Esophagus squamous epithelium (tissue), 5 donors: ENCODE measurements at places on chromosomes 16 and 17.

DNA sequence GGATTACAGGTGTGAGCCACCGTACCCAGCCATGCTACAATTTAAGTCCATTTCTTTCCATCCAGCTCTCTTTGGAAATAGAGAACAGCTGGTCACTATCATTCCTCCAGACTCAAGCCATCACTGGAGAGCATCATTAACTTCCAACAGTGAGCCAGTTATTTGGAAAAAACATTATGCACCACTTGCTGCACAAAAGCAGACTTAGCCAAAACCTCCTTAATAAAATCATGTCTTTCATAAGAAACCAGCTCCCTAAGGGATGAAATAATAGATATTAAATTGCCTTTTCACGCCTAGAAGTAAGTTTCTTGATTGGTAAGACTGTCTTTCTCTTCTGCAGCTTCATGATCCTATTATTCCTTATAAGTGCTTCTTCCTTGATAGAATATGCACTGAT is 17.9 kb downstream of the SLC39A11 start:
- no peak for DNase-seq

DNA sequence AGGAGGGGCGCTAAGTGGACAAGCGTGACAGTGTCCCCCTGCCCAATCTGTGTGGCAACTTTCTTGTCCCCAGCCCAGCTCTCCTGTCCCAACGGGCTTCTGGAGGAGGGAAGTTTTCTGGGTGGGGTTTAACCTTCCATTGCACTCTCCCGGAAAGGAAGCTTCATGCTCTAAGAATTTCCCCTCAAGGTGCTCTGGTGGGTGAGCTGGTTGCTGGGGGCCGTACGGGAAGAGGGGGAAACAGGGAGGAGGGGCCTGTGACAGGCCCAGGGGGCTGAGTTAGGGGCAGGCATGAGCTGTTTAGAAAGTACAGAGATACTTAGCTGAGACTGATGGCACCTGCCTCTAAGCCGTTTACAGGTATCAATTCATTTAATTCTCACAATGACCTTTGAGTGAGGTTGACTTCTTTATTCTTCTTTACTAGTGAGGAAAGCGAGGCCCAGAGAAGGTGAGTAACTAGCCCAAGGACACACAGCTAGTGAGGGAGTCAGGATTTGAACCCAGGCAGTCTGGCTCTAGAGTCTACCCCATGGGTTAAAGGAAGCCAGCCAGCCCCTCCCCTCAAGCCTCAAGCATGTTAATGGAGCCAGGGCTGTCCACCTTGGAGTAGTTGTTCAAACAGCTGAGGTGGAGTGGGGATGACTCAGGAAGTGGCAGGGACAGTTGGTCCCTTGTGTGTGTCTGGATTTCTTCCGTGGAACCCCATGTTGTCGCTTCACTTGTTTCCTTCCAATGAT is 18.9 kb downstream of the ADGRG1 start:
- no peak for DNase-seq

- no peak for DNase-seq
These were observed 41.8 kb upstream of the SEC14L1 start for GRCh38 chr17:77098884-77099545.

GRCh38 chr17:17681187-17681743 is at the start of gene RAI1:
Gene RAI1 (plus strand): TSS chr17:17681458. CDS start chr17:17792949, 111,491 bp downstream.
- no peak for DNase-seq

DNA sequence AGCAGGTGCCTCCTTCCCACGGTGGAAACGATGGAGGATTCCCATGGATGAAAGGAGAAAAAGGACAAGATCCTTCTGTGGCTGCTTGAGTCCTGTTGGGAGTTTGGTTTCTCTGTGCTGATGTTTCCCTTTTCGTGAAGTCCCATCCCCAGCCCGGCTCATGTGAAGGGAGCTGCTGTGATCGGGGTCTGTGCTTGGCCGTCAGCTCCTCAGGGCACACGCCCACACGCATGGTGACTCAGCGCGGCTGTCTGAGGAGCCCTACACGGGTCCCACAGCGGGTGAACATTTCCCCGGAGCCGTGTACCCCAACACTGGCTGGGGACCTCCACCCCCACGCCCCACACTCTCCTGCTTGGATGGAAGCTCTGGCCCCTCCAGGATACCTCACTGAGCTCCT is 44.5 kb upstream of the SSTR5 start:
- no peak for DNase-seq

GRCh38 chr16:10065019-10065418 is 117.2 kb downstream of the GRIN2A start:
- DNase-seq: no peak

GRCh38 chr17:29433541-29433940 is 43.4 kb downstream of the TAOK1 start:
- no peak for DNase-seq

- DNase-seq: no peak
These were observed 87.8 kb upstream of the NLRP1 start for GRCh38 chr17:5672141-5672540.

DNA sequence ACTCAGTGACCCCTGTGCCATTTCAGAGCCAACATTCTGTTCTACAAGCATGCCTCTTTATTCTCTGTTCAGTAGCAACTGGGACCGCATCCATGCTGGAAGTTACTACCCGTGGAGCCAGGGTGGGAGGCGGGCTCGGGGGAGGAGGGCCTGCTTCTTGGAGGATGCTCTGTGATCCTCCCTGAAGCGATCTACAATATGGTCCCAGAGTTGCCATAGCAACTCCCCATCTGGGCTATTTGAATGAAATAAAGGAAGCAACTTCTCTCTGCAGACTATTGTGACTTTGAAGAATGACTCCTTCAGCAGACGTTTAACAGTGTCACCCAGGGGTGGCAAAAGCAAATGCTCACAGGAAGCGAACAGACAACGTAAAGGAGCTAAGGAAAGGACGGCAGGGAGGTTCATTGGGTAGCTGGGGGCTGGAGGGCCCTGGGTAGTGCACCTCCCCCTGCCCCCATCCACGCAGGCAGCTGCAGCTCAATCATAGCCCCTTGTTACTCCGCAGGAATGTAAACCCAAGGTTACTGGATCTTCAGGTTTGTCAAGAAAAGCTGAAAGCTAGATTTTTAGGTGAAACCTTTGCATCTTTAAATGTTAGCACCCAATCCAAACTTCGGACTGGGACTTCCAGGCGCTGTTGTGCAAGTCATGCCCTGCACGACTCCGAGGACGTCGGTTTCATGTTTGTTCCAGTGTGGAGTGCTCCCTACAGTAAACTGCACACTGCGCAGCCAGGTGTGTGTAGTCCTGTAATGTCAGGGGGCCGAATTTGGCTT is 51.1 kb upstream of the MEAK7 start:
- no peak for DNase-seq

GRCh38 chr16:90019543-90020259 is 445 bp upstream of the DBNDD1 start:
- DNase-seq: no peak

DNA sequence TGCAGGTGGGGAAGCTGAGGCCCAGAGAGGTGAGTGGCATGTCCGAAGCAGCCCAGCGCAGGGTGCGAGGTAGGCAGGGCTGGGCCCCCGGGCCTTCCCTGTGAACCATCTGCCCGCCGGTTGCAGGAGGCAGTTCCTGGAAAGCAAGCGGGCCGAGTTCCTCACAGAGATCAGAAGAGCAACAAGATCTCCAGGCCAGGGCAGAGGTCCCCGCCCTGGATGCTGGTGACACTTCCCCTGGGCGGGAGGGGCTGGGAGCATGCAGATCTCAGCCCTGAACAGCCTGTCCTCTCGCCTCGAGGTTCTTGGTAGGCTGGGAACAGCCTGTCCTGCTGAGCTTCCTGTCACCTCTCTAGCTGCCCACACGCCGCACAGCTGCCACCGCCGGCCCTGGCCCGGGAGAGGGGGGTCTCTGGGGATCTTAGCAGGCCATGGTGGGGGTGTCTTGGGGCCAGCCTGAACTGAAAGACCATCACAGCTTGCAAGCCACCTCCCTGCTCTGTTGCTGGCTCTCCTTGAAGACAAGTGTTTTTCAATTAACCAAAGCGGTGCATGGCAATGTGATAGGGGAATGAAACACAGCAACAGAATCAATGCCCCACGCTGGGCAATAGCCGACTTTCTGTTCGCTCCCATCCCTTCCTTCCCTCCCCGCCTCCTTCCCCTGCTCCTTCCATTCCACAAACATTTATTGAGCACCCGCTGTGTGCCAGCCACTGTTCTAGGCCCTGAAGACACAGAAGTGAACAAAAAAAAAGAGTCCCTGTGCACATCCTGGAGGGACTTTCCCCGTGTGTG is 31.7 kb downstream of the SOCS1 start:
- DNase-seq: peak; percentile 47

GRCh38 chr16:47129755-47130435 is 13.8 kb downstream of the NETO2 start:
- no peak for DNase-seq

DNA sequence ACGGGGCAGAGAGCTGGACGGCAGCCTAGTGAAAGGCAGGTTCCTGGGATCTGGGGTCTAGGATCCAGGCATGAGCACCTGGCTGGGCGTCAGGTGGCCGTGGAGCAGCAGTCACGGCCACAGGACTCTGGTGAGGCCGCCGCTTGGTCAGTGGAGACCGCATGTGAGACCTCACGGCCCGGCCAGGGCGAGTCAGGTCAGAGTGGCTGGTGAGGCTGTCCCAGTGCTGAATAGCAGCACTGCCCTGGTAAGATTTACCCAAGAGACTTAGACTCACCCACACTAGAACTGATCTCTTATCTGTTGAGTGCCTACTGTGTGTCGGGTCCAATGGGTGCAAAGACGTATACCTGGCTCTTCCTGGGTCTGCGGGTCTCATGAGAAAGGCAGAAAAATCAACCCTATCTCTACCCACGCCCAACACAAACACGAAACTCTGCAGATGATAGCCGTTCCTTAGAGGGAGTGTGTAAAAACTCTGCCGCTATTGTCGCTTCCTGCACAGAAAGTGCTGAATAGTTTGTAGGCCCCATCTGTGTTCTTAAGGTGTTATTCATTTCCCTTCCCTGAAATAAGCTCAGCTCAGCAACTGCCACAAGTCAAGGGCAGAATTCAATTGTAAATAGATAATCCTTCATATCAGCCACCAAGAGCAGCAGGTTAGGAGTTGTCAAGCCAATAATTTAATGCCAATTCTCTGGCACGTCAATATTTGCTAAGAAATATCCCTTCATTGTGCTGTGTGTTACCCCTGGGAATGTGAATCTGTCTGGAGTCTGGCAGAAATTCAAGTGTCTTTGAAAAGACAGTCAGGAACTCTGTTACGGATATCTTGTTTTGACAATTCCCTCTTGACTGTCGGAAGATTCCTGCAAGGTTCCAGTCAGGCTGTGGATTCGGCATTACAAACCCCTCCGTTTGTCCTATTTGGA is 240.0 kb downstream of the NTN1 start:
- no peak for DNase-seq

GRCh38 chr16:88907768-88908167 is 41.3 kb upstream of the PABPN1L start:
- no peak for DNase-seq

DNA sequence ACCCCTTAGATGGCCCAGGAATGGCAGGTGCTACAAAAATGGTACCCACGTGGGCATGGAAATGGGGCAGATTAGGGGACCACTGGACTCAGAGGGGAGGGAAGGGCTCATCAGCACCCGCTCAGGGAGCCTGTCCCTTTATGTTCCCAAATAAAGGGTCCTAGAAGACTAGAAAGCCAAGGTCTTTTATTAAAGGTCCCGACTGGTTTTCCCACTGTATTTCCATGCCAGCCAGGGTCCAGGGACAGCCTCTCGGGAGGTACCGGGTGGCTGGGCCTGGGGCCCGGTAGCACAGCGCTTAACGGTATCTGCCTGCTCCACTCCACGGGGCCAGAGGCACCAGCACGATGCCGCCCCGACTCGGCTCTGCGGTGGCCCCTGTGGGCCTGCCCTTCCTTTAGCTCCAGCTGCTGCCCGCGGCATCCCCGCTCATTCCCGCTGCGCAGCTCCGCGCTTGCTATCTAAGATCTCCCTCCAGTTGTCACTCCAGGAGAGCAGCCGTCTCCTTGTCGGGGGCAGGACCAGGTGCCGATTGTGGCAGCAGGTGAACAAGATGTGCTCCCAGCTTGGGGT is 1.4 kb downstream of the NT5C start:
- DNase-seq: no peak

DNA sequence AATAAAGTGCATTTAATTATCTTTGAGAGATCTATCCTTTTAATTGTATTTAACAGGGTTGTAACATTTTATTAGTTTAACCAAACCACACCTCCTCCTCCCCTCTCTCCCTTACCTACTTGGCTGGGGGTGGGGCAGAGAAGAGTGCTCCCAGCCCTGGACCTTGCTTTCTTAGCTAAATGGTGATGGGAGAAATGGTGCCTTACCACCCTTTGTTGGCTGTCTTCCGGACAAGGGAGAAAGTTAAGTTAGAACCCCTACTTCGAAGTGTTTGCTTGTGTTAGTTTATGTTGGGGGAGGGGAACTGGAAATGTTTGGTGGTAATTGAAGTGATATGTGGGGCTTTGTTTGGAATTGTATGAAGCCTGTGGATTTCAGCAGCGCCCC is 3.9 kb downstream of the FZD2 start:
- DNase-seq: no peak

GRCh38 chr17:71869841-71870545 is 250.8 kb upstream of the SOX9 start:
- no peak for DNase-seq

GRCh38 chr17:77058016-77058415 is 82.8 kb upstream of the SEC14L1 start:
- DNase-seq: no peak

GRCh38 chr17:978103-979093 is 1.2 kb downstream of the NXN start:
- no peak for DNase-seq

DNA sequence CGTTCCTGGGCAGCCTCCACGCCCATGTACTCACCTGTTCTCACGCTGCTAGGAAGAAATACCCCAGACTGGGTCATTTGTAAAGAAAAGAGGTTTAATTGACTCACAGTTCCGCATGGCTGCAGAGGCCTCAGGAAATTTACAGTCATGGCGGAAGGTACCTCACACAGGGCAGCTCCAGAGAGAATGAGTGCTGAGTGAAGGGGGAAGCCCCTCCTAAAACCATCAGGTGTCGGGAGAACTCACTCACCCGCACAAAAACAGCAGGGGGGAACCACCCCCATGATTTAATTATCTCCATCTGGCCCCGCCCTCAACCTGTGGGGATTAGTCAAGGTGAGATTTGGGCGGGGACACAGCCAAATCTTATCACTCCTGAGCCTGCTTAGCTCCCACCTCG is 18.2 kb downstream of the RAB40C start:
- DNase-seq: no peak

GRCh38 chr16:84458606-84459532 is 45.6 kb downstream of the MEAK7 start:
- no peak for DNase-seq

- no peak for DNase-seq
These were observed 23.4 kb upstream of the SREBF1 start for GRCh38 chr17:17859909-17860765.

- DNase-seq: no peak
These were observed 10.6 kb upstream of the MEFV start for GRCh38 chr16:3266873-3267537.

GRCh38 chr17:80986816-80987475 is 4.7 kb upstream of the CHMP6 start:
- DNase-seq: no peak

GRCh38 chr16:177394-177822 is 928 bp downstream of the HBA1 start:
- DNase-seq: no peak

DNA sequence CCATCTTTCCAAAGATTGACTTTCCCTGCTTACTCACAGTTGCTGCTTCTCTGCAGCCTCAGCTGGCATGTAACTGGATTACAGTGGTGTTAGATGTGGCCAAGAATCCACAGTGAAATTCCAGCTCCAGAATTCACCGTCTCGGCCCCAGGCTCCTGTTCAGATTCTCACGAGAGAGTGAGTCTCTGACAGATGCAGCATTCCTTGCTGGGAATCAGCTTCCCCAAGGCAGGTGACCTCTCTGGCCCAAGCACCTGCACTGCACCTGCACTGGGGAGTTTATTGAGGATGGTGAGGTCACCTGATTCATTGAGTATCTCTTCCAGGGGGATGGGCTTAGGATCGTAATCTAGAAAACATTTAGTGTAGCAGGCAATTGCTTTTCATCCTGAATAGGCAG is 600.5 kb upstream of the RBFOX1 start:
- no peak for DNase-seq
